ENCODE measurements at places on chromosomes 3 and 15.

GRCh38 chr3:122350814-122351418 lies 25.9 kb downstream of the CSTA start:
- DNase-seq: no peak

DNA sequence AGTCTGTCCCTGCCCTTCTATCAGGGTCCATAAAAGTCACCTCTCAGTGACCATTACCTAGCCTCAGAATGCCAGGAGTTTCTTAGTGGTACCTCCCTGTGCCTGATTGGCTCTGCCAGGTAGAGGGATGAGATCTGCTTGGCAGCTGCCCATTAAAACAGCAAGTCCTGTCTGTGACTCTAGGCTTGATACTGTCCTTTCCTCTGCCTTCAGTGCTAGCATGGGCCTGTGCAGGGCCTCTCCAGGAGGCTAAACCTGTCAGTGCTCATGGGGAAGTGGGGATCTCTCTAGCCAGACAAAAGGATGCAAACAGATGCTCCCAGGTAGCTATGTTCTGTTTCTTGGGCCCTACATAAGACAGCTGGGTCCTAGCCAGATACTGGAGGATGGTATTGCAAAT lies 10.0 kb upstream of the MANF start:
- no peak for DNase-seq

GRCh38 chr3:188119846-188120245 lies 34.1 kb upstream of the LPP start:
- no peak for DNase-seq

GRCh38 chr3:64340641-64341101 lies 115.4 kb upstream of the PRICKLE2 start:
- no peak for DNase-seq

DNA sequence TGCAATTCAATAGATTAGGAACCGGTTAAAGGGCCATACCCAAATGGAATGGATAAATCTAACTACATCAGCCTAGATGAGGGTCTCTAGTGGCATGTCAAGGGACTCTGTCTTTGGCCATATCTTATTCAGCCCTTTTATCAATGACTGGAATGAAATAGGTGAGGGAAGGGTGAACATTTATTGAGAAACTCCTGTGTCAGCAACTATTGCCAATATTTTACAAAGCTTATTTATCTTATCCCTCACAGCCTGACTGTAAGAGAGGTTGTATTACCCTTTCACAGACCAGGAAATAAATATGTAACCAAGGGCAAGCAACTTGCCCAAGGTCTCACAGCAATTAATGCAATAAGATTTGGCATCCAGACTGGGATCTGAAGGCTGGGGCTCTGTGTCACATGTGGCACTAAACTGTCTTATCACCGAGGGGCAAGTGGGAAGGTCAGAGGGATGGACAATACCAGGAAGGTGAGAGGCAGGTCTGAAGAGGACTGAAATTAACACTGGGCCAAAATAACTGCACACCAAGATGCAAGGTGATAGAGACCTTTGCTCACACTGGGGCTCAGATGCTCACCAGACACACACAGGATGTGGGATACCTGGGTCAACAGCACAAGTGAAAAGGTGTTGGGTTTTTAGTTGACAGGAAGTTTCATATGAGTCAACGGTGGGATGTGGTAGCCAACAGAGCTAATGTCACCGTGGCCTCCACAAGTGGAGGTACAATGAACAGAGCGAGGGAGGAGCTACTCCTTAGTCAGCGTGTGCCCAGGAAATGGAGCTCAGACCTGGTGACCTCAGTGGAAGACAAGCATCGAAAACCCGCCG lies 261.3 kb downstream of the RPLP1 start:
- no peak for DNase-seq

DNA sequence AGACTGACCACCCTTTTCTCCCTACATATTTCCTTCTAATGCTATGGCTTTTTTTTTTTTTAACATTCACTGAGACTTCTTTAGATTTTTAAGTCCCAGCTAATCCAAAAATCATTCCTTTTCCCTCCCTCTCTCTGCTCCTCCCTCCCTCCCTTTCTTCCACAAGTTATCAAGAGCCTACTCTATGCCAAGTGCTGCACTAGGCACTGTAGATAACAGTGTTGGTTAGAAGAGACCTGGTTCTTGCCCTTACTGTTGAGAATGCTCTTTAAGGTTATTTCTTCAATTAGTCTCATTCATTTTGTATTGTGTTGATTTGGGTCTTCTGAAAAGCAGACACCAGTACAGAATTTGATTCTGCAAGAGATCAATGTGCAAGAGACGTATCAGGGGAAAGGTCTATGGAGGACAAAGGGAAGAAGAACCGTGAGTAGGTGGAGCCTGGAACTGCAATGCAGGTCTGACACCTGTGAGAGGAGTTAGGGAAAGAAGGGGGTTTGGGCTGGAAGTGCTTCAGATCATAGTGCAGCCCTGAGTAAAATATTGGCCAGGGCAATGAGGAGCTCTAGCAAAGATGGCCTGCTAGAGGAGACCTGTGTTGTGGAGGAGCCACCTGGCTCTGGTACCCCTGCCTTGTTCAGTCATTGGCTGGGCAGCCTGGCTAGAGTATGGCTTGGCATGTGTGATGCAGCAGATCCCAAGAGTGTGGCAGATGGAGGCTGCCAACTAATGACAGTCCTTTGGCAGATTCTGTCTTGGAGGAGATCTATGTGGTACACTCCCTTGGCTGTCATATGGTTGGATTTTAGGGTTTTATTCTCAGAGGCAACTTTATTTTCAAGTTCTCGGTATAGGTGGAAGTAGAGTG lies 9.7 kb upstream of the PCOLCE2 start:
- DNase-seq: no peak

DNA sequence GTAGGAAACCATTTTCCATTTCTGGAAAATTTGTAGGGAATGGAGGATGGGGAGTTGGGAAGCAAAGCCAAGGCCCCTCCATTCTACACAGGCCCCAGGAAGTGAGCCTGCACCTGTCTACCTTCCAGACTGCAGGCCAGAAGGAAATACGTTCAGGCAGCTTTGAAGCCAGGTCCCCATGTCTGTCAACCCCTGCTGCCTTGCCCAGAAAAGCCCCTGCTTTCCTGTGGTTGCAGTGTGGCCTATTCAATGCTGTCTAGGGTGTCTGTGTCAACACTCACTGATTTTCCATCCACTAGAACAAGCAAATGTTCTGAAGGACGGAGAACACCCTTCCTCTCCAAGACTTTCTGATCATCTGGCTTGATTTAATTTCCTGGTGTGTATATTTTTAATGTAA lies 281.9 kb downstream of the TLE3 start:
- no peak for DNase-seq

- DNase-seq: no peak
Measured at GRCh38 chr3:192005989-192006388, 545.0 kb downstream of the PYDC2 start.

GRCh38 chr15:66761726-66762595 lies 59.9 kb downstream of the SMAD6 start:
- no peak for DNase-seq

DNA sequence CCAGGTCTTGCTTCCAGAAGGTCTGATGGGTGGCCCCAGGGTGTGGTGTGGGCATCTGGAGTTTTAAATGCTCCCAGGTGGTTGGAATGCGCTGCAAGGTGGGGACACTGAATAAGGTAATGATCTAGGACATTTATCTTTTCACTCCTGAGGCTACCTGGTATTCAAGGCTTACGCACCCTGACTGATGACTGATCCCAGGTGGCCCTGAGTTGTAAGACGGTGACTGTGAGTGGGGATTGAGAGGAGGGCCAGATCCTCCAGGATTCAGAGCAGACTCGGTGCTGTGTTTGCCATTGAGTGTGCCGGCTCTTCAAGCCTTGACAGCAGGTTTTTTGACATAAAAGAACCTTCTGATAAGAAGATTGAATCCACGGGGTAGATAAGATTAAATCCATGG lies 40.3 kb downstream of the SLC6A20 start:
- DNase-seq: no peak

DNA sequence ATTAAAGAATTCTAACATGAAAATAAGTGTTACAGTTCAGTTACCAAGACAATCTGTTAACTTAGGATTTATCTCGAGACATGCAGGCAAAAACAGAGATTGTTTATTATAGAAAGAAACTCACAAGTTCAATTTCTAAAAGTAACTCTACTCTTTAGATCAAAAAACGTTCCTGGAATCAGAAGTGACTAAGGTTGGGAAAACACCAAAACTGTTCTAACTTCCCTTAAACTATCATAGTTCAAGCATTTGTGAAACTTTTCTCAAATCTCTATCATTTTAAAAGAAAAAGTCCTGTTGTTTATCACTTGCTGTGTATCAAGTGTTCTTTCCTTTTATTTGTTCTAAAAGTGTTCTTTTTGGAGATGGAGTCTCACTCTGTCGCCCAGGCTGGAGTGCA lies 8.7 kb downstream of the WDR82 start:
- no peak for DNase-seq

DNA sequence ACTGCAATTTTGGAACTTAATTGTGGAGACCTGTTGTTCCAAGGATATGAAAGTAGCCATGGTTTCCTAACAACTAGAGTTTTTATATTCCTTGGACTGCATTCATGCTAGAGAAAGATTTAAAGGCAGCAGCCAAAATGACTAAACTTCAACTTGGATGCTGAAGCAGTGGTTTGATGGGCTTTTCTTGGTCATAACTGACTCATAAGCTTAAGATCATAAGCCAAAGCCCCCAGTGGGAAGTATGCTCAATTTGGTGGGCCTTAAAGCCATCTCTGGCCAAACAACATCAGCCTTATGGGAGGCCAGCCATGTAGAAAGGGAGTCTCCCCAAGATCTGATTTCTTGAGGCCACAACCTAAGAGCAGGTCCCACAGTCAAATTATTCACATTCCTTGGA lies 80.2 kb downstream of the ZNF280D start:
- DNase-seq: no peak

DNA sequence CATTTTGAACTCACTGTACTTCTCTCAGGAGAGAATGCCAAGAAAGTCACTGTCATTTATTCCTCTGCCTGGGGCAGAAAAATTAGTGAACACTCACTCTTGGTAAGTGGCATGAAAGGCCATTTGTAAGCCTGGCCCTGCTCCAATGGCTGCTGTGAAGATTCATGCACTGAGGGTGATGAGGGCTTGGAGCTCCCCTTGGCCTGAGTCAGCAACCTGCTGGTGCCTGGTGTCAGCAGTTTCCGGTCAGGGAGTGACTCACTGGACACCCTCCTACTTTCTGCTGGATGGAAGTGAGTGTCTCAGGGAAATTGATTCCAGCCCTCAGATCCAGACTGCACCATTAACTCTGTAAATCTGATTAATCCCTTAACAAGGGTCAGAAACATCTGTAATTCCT lies 37.6 kb downstream of the TRA2B start:
- no peak for DNase-seq

GRCh38 chr3:10981961-10982360 lies 10.6 kb upstream of the SLC6A1 start:
- DNase-seq: no peak

DNA sequence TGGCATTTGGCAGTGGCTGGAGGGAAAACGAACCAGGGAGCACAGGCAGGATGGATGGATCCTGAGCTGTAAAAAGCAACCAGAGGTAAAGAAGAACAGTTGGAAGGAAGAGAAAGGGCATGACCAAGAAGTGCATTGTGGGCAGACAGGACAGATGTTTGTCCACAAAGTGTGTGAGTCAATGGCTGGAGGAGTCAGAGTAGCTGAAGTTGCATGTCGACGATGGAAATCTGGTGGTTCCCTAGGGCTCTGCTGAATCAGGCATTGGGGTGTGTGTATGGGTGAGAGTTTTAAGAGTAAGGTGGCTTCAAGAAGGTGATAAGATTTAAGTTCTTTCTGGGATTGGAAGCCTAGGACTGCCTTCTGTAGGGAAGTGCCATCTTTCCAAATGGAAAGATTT lies 214.0 kb upstream of the BHLHE40 start:
- no peak for DNase-seq

- DNase-seq: peak; percentile 40
Measured at GRCh38 chr3:146469150-146470017, at the start of gene PLSCR2. Gene PLSCR2 (minus strand): TSS chr3:146469561. CDS start chr3:146459904, 9,657 bp downstream.

DNA sequence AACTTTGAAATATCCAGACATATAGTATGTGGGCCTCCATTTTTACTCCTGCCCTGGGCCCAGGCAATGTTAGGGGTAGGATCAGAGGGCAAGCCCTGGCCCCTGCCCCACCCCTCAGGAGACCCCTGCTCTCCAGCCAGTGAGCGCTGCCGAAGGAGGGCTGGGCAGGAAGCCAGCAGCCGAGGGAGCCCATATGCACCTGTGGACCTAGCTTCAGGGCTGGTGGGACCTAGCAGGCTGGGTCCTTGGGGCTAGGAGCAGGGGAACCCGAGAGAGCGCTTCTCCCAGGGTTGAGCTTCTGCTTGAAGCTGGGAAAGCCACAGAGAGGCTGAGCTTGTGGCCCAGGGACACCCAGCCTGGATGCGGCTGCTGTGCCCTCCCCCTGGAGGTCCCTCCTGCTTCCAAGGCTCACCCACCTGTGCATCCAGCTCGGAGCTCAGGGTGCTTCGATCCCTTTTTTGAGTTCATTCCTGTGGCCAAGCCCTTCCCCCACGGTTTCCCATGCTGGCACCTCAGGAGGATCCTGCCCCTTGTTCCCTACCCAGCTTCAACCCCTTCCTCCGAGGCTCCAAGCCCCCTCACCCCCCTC lies 21.0 kb upstream of the CYP11A1 start:
- DNase-seq: no peak

DNA sequence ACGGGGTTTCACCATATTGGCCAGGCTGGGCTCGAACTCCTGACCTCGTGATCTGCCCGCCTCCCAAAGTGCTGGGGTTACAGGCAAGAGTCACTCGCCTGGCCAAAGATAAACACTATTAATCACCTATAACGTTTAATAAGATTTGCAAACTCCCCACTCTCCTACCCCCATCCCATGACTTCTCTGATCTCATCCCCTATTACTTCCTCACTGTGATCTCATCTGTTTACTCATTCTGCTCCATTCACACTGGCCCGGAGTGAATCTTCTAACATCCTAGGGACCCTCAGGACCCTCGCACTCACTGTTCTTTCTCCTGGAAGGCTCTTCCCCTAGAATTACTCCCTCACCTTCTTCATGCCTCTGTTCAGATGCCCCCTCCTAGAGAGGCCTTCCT lies 78.9 kb downstream of the DGKG start:
- no peak for DNase-seq

DNA sequence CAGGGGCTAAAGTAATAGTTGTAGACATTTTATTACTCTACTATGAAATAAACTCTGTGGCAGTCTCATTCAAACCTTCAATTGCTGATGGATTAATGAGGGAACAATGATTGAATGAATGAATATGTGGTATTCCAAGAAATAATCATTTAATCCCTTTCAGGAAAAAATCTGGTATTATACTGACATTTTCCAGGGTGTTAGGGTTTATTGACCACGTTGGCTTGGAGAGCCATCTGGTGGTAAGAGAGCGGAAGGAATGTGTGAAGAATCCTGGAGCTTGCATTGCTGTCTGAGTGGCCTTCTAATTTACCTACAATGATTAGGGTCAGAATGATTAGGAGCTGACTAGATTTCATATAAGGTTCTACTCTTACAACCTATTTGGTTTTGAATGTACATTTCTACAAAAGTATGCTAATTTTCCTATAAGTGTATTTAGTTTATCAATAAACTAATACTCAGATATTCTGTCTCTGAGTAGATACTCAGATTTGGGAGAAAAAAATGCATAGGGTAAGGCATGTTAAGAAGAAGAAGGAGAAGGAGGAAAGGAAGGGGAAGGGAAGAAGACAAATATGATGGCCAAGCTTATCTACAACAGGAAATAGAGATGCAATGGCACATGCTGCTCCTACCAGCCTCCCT lies 249.9 kb downstream of the ROBO1 start:
- DNase-seq: no peak

Measured in stimulated activated CD4-positive, alpha-beta T cell treated with anti-CD3 and anti-CD28 coated beads, Interleukin-1b, Interleukin-23, amount 100 ng/mL, for 1 hour (primary cell).